ENCODE measurements at places on chromosomes 2 and 18.

- no peak for DNase-seq
Measured at GRCh38 chr2:176637486-176638166, 368.4 kb downstream of the MTX2 start.

- no peak for DNase-seq
Measured at GRCh38 chr18:27165412-27165811, 19.7 kb downstream of the CHST9 start.

DNA sequence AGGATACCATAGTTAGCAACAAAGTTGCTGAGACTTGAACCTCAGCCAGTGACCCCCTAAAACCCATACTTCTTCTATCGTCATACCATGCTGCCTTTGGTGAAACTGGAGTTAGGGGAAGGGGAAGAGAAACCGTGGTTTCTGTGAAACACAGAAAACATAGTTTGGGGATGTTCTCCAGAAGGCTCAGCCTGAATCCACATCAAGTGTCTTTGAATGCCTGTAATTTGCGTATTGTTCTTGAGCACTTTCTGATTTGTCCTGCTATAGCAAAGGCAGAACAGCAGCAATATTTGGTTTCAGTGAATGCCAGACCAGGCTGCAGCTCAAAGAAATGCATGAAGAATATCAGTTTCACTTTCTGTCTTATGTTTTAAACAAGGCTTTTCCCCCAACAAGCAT is 258.7 kb downstream of the TTC32 start:
- DNase-seq, result no peak

DNA sequence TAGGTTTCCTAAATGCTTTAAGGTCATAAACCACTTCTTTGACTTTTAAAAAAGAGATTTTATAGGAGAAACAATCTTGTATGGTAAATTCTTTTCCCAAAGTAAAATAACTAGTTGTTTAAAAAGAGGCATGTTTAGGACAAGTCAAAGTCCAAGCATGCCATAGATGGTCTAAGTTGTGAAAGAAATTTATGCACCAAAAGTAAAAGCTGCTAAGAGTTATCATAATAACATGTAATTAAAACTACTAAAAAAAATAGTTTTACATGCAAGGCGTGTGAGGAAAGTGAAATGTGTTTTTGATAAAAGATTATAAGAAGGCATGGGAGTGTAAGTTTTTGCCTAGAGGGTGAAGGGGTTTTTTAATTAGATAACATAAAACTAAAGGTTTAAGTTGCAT is 22.5 kb downstream of the FAM210A start:
- no peak for DNase-seq

GRCh38 chr2:70509565-70509964 is 44.1 kb downstream of the TGFA start:
- no peak for DNase-seq

DNA sequence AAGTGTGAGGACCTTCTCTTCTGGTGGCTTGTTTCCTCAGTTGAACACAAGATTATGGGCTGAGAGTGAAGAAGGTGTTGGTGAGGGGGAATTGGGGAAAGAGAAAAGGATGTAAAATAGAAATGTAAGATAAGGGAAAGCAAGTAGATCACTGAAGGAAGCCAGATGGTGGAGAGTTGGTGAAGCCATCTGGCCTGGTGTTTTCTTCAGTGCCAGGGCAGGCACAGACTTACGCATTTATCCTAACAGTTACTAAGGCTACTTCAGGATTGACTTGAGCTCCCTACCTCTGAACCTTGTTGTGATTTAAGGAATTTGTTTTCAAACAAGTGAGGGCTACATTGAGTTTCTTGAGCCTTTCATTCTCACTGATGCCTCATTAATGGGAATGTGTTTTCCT is 113.8 kb downstream of the GALNT1 start:
- DNase-seq, result no peak

DNA sequence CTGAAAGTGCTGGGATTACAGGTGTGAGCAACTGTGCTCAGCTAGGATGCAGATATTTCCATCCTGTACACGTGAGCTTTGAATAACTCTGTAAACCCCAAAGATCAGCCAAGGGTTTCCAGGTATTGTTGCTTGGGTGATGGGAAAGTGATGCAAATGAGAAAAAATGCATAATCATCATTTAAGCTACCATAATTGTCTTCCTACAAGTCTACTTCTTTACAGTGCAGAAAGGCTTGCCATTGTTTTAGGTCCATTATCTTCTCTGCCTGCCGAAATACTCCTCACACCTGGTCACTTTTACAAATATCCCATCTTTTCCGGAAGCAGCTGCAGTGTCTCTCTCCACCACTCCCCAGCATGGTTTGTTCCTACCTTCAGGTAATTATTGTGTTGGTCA is 259.8 kb upstream of the CCDC68 start:
- DNase-seq, result no peak

GRCh38 chr2:190179754-190180312 is 117.3 kb upstream of the MSTN start:
- DNase-seq, result no peak

DNA sequence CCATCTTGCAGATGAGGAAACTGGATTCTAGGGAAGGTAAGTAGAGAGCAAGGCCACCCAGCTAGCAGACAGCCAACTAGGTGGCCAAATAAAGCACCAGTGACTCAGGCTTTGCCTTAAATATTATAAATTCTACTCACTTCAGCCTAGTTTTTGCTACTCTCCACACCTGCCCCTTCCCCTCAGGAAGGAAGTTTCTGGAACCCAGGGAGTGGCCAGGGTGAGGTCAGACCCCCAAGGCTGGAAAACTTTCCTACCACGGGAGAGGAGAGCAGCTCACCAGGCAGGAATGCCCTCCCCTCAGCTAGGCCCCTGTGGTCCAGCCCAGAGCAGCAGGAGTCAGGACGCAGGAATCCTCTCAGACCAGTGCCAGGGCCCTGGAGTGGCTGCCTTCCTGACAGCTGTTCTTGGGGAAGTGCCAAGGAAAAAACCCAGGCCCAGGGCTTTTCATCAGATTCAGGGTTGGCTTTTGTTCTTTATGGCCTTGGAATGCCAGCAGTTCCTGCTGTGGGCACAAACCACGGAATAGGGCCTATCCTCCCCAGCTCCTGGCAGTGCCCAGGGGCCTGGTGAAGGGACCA is 5.1 kb upstream of the PAX8 start:
- no peak for DNase-seq

DNA sequence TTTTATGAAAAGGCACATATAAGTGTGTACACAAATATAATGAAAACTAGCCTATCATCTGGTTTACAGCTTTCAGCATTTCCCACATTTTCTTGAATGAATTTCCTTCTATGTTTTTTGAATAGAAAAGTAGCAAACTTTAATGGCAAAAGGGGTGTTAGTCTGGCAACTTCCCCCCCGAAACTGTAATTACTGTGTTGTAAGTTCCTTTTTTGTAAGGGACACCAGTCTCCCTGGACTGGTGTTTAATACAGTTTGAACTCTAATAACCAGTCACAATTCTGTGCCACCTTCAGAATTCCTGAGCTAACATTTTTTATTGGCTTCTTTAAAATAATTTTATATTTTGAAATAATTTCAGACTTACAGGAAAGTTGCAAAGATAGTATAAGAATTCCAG is 94.2 kb downstream of the ACSL3 start:
- DNase-seq, result no peak

DNA sequence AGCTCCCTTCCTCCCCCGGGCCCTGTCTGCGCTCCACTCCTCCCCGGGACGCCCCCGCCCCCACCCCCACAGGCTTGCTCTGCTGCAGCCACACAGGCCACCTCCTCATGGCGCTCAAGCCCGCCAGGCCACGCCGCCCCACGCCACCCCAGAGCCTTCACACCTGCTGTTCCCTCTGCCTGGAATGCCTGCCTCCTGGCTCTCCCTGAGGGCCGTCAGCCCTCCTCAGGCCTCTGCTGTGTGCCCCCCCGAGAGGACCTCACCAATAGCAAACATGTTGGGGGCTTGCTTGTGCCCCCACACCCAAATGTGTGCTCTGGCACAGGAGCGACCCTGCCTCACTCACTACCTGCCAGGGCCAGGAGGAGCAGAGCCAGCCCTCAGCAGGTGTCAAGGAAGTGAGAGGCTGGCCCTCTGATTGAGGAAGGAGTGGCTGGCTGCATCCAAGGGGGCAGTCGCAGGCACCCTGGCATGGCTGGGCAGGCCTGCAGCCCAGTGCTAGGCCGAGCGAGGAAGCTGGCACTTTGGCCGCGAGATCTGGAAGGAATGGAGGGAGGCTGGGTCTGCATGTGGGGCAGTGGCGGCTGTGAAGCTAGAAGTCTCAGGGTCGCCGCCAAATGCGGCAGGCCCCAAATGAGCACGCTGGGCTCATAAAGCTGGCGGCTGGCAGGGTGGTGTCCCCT is 86.5 kb downstream of the INHBB start:
- no peak for DNase-seq

GRCh38 chr2:74921236-74921736 is 37.2 kb upstream of the POLE4 start:
- DNase-seq, result no peak

GRCh38 chr2:105335469-105335868 is 1.9 kb upstream of the C2orf49 start:
- DNase-seq, result no peak

GRCh38 chr18:49238433-49239042 is 221.9 kb downstream of the DYM start:
- no peak for DNase-seq

- no peak for DNase-seq
Measured at GRCh38 chr2:61718965-61719364, 134.9 kb downstream of the FAM161A start.

GRCh38 chr2:12270876-12271588 is 445.7 kb upstream of the TRIB2 start:
- DNase-seq, result no peak

DNA sequence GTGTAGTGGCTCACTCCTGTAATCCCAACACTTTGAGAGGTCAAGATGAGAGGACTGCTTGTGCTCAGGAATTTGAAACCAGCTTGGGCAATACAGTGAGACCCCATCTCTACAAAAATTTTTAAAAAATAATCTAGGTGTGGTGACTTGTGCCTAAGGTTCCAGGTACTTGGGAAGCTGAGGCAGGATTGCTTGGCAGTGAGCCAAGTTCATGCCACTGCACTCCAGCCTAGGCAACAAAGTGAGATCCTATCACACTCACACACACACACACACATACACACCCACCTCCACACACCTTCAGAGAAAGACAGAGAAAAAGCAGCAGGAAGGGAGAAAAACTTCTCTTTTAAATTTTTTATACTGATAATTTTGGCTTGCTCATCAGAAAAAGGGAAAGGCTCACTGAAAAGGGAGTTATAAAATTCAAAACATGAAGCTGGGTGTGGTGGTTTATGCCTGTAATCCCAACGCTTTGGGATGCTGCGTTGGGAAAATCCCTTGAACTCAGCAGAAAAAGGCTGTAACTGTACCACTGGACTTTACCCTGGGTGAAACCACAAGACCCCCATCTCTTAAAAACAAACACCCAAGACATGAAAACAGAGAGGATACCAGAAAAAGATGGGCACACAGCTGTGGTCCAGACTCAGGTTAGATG is 25.7 kb downstream of the FAM168B start:
- DNase-seq, result no peak

DNA sequence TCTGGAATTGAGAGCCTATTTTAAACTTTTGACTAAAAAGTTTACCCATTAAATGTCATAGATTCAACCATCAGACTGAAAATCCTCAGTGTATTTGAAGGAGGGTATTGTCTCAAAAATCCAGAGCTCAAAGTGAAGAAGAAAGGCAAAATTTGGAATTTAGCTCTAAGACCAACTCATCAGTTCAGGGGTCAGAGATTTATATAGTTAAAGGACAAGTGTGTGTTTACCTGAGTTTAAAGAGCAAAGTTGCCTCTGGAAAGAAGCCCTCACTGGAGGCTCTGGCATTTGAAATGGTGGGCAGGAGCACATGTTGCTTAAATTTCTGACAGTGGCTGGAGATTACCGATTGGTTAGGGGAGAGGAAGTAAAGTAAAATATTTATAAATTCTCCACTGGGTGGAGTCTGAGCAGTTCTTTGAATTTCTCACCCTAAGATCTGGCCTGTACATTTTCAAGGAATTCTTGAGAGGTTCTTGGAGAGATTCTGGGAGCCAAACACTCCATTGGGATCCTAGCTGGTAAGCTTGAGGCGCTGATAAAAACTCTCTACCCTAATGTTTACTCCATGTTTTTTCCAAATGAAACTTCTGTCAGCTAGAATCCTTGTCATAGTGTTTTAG is at the start of gene KYNU:
Gene KYNU, plus strand, starts transcription at position 449 of the 623 bp plus-strand sequence. CDS start 7,704 bp downstream, outside the sequence.
- DNase-seq, result no peak

DNA sequence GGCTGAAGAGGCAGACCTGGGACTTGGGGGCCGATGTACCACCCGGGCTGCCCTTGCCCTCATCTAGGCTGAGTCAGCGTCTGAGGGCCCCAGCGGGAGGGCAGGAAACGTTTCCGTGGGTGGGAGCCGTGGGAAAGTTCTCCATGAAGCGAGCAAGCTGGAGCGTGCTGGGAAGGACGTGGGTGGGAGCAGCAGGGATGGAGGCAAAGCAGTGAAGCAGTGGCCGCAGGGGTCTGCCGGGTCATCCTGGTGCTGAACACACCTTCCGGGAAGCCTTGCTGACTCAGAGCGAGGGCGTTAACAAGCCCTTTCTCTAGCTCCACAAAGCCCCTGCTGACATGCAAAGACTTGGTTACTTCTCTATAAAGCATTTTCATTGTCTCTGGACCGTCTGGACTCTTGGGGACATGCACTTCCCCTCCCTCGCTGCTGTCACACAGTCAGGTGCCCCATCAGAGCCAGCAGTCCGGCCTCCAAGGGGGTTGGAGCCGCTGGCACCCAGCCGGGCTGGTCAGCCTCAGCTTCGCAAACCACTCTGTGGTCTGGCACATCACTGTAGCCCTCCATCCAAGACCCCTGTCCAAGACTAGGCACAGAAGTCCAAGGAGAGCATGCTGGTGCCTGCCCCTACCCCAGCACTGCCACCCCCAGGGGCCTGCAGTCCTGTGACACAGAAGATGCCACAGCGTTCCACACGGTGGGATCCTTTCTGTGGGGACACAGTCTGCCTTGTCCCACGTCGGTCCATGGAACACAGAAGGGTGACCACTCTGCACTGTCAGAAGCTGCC is 115.1 kb upstream of the GPC1 start:
- DNase-seq, result no peak

GRCh38 chr2:42128721-42129486 is 40.2 kb upstream of the EML4 start:
- no peak for DNase-seq

DNA sequence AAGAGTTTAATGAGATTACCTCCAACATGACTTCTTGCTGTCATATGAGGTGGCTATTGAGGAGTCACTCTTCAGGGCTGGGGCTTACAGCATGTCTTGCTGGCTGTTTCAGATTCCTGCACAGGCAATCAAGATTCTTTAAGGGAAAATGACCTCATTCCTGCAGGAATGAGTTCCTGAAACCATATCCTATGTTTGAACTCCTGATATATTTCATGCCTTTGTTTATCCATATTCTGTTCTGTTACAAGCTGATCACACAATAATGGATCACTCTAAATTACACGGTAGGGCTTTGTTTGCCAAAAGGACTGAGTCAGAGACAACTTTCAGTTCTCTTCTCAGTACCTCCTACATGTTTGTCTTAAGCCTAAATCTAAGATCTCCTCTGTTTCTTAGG is 879.8 kb upstream of the PIK3C3 start:
- DNase-seq, result no peak

Data from activated T-helper 1 cell treated with anti-CD3 and anti-CD28 coated beads, Interleukin-12 subunit alpha, Interleukin-12 subunit beta, Interleukin-2, Interleukin-4 antibody, amounts not matched to agents 30 ng/mL and 10 ng/mL and 1 ng/mL, durations not matched to agents 14 hours and 24 hours and 36 hours (primary cell).